Hepatic stellate cell (primary cell): ENCODE measurements at places on chromosomes 13 and 19.

- DNase-seq = no peak
Observed at GRCh38 chr19:52945652-52946321, 16.9 kb downstream of the ZNF816 start.

- DNase-seq = no peak
Observed at GRCh38 chr13:95382411-95382810, 81.2 kb upstream of the ABCC4 start.

- no peak for DNase-seq
Observed at GRCh38 chr19:13026462-13027370, 31.4 kb downstream of the NFIX start.

DNA sequence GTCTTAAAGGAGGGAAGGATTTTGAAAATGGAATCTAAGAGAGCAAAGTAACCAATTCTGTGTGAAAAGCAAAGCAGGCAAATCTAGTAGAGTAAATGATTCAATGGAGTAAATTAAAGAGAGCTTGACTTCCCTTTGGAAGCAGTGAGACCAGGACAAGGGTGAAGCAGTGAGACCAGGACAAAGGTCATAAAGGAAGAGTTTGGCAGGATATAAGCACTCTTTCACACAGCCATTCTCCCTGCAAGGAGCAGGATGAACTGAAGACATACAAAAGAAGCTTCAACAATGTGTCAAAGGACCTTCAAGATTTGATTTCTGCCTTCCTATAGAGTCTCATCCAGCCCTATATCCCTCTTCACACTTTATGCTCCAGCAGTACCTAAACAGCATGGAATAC lies 123.8 kb downstream of the ENOX1 start:
- no peak for DNase-seq

- no peak for DNase-seq
Observed at GRCh38 chr19:21626924-21627697, 121.7 kb downstream of the ZNF429 start.

GRCh38 chr13:55869648-55870047 lies 1271.1 kb upstream of the PRR20A start:
- DNase-seq = no peak

GRCh38 chr19:42323473-42323851 lies 2.0 kb upstream of the MEGF8 start:
- no peak for DNase-seq

DNA sequence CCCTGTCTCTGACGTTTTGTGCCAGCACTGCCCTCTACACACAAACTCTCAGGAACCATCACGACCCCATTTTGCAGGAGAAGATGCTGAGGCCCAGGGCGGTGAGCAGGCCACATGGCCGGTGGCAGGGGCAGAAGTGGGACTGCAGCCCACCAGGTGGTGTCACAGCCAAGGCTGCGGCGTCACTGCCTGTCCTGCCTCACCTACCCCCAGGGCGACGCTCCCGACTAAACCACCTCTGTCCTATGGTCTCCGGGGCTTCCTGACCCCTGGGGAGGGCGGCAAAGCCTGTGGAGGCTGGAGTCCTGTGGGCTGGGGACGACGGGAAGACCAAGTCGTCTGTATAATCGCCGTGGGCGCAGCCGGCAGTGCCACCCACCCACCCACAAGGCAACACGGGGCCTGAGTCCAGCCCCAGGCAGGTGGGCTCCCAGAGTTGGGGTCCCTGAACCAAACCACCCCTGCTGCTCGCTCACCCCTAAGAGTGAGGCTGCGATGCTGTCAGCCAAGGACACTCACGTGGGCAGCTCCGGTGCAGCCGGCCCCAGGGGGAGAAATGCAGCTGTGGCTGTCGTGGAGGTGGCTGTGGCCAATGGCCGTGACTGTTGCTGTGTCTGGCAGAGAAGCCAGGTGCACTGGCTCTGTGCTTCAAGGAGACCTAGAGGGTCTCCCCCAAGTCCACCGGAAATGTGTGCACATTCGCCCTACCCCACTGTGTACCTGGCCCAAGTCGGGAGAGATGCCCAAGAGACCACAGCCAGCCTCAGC lies 29.7 kb downstream of the RASA3 start:
- DNase-seq = no peak

DNA sequence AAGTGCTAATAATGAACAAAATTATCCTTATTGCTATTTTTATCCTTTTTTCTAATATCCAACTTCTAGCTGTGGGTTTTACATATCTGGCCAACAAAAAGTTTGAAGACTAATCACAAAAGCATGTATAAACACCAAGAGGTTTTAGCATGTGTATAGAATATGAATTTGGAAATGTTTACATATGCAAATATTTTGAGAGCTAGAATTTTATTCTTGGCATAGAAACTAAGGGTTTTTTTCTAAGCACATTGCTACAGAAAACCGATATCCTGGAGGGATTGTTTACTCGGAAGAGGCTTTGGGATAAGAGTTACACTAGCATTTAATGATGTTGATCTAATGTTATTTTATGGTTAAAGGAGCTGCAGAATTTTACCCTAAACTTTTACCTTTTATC lies 392.1 kb downstream of the EFNB2 start:
- DNase-seq = peak; percentile 11

DNA sequence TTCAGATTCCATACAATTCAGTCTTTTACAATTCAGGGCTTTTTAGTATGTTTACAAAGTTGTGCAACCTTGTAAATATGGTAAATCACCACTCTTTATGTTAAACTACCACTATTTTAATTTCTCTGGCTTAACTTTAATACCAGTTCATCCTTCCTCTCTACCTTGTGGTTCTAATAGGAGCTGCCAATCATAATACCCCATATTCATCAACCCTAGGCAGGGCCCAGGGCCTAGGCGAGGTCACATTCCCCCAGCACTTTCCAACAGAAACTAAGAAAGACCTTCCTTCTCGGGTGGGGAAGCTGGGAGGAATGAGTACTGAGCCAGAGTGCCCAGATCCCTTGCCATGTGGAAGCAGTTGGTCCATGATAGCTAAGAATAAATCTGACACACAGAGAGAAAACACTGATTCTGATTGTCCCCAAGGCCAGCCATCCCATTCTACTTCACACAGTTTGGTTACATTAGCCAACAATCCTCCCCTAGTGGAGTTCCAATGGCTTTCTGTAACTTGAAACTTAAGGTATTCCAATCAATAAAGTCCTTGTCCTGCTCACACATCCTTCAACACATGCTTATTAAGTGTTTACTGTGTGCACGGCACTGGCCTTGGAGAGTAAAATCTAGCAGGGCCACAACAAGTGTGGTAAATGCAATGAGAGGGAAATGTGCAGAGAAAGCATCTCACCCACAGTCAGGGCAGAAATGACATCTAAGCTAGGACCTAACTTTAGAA lies 76.8 kb downstream of the NUFIP1 start:
- no peak for DNase-seq

GRCh38 chr19:21900401-21900800 lies 64.4 kb upstream of the ZNF43 start:
- DNase-seq = no peak

DNA sequence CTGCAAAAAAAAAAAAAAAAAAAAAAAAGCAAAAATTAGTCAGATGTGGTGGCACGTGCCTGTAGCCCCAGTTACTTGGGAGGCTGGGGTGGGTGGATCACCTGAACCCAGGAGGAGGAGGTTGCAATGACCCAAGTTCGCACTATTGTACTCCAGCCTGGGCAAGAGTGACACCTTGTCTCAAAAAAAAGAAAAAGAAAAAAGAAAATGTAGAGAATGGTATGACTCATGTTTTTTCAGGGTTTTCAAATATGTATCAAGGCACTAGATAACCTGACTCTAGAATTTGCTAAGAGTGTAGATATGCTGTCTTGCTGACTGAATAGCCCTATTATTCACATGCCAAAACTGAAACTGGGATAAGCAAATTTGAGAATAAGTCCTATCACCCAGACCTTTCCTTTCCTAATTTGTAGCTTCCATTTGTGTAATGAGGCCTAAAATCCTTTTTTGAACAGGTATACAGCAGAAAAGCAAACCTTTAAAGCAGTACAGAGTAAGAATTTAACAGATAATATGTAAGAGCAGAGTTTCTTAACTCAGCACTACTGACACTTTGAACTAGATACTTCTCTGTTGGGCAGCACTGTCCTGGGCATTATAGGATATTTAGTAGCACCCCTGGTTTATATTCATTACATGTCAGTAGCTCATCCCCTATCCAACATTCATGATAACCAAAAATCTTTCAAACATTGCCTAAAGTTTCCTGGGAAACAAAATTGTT lies 108.6 kb downstream of the ELF1 start:
- peak; percentile 22 for DNase-seq

GRCh38 chr19:33347300-33347699 lies 26.2 kb upstream of the CEBPG start:
- no peak for DNase-seq

DNA sequence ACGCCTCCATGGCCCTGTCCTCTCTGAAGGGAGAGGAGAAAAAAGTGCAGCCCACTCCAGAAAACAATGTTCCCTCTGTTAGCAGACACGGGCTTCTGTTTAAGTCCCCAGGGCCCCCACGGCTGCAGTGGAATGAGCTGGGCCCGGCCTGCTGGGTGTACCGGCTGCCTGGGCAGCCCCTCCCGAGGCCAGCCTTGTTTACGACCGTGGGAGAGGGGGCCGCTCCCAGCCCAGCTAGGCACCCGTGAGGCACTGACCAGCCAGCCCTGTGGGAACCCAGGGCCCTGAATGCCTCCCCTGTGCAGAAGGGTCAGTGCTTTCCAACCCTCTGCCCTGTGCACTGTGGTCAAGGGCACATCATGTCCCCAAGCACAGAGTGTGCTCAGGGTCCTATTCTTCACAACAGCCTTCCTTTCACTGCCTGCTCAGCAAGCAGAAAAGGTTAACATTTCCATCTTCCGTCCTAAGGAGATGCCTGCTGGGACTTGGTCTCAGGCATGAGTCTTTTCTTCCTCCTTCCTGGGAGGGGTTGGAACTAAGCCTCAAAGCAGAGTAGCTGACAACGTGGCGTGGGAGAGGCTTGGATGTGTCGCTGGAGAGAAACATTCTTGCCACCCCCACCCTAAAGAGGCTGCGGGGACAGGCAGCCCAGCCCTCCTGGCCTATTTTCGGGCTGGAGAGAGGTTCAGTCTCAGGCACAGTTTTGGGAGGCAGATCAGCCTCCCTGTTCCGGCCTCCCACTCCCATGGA lies 90.1 kb downstream of the RGCC start:
- DNase-seq = no peak

DNA sequence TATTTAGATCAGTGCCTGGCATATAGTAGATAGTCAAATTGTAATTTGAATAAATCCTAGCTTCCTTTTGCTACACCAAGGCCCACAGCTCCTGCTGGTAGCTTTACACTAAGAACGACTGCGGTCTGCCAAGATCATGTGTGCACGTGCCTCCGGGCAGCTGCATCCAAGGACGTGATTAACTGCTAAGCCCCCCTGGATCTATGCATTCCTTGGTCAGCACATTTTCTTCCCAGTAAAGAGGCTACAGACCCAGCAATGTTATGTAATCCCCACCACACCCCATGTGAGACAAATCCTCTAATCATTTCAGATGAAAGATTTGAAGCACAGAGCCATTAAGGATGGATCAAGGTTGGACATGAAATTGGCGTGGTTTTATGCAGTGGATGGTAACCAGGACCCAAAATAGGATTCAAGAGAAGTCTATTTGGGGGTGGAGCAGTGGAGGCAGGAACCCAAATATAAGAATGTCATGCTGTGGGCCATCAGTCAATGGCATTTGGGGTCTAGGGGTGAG lies 65.2 kb upstream of the PEG3 start:
- no peak for DNase-seq

DNA sequence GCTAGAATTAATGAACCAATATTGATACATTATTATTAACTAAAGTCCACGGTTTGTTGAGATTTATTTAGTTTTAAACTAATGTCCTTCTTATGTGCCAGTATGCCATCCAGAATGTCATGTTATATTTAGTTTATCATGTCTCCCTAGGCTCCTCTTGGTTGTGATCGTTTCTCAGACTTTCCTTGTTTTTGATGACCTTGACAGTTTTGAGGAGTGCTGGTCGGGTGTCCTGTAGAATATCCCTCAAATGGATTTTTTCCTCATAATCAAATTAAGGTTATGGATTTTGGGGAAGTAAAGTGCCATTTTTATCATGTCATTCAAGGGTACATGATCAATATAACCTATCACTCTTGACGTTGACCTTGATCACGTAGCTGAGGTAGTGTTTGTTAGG lies 6.1 kb upstream of the ZNF45 start:
- no peak for DNase-seq

DNA sequence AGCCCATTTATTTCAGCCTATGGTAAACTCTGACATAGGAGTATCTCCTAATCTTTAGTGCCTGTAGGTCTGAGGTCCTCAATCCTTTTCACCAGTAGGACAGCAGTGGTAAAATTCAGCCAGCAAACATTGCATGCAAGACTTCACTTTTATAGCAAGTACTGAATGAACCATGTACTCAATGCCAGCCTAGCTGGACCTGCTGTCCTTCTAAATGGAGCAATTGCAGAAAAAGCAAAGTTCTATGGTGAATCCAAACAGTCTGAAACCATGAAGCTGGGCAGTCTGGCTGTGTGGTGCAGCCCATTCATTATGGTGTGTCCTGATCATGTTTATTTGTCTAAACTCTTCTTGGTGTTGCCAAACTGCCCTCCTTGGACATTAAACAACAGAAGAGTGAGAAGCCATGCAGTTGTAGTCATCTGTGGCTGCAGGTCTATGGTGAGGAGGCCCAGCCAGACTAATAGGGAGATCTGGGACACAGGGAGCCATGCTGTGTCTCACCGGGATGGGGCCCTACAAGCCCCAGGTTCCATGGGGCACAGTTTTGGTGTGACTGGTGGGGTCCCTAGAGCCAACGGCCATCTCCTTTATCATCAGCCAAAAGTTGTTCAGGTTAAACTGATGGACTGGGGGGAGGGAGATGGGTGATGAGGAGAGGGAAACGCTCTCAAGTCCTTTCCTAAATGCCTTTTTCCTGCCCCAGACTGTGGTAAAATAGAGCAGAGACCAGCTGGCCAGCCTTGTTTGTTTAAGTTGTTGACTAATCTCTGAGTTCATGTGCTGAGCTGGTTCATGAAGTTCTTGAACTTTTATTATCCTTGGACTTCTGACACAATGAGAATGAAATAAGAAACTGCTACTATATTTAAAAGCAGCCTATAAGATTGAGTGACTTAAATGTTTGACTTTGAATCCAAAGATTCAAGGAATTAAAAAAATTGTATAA lies 20.6 kb upstream of the TNFSF11 start:
- DNase-seq = peak; percentile 16

GRCh38 chr19:28483197-28483596 lies 729.8 kb downstream of the UQCRFS1 start:
- DNase-seq = no peak

DNA sequence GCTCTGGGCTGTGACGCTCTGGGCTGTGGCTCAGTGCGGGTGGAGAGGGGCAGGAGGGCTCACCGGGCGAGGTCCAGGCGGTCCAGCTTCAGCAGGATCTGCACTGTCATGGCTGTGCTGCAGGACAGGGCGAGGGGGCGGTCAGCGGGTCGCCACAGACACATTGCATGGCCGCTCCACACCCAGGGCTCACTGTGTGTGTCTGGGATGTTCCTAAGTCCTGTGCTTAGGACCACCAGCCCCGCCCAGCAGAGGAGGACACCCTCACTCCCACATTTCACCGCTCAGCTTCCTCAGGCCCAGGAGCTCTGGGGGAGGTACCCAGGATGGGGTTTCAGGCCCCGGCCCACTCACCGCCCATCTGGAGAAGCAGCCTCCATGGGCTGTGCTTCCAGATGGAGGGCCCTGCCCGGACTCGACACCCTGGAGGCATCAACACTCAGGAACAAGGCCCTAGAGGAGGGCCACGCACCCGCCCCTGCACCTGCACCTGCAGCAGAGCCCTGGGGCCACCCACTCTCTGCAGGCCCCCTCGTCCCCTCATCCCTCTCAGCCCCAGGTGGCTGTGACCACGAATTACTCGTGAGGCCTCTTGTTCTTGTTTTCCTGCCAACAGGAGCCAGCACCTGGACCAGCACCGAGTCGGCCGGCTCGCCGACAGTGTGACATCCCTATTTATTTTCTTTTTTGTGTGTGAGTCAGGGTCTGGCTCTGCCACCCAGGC lies 9.7 kb upstream of the CERS1 start:
- DNase-seq = no peak
